ENCODE measurements at places on chromosomes 11 and 22.

DNA sequence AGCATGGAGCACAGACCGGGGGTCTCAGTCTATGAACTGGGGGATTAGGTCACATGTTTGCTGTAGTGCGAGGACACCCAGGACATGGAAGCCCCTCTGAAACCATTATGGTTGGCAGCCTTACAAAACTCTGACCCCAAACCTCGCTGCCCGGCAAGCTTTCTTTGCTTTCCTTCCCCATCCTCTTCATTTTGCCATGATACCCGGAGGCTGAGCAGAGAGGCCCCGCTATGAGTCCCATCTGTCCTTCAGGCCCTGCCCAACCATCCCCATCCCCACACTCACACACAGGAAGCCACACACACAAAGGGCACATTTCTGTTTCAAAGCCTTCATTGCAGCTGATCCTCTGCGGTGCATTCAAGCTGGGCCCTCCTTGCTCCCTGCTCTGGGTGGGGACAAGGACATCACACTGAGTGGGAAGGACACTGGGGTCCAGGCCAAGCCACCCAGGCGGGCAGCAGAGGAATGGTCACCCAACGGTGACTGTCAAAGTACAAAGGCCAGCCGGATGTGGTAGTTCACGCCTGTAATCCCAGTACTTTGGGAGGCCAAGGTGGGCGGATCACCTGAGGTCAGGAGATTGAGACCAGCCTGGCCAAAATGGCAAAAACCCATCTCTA lies 176.5 kb downstream of the CTTN start:
- DNase-seq = no peak

DNA sequence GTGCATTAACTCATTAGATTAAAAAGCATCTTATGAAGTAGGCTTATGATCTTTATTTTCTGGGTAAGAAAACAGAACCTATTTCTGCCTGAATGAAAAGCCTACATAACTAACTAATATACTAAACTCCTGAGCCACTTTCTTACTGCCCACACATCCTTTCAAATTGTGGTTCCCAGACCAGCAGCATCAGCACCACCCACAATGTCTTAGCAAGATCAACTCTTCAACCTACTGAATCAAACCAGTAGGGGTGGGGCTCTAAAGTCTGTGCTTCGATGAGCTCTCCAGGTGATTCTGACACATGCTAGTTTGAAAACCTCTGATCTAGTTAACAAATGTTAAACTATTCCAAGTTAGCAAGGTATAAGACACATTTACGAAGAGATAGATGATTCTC lies 462.4 kb downstream of the DLG2 start:
- DNase-seq = no peak

DNA sequence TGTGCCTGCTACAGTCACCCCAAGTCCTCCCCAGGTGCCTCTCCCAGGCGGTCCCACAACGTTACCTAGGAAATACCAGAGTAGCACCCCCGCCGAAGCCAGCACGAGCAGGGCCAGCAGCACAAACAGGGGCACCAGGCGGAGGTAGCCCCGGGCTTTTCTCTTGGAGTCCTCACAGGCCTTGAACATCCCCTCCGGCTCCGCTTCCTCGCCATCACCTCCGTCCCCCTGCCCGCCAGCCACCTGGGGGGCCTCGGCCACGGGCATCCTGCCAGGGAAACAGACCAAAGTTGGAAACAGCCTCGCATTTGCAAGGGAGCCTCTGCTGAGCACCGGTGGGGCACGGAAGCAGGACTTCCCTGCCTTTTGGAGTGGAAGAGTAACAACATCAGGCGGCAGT lies 6.4 kb downstream of the TMPRSS6 start:
- DNase-seq = no peak

- peak; percentile 86 for DNase-seq
Observed at GRCh38 chr22:21972293-21972779, 10.3 kb downstream of the TOP3B start.

DNA sequence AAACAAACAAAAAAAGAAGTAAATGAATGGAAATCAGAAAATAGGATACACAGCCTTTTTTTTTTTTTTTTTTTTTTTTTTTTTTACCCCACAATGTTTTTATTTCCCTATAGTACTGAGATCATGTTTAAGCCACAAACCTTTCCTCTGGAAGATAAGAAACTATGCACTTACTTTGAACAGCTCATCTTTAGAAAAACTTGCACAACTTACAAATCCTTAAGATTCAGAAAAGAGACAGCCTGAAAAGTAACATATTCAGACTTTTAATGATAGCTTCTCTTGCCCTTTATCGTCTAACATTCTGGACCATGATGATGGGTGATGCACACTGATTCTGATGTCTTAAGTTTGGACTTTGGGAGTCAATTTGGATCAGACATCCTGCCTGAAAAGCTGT lies 80.3 kb downstream of the TNRC6B start:
- DNase-seq = no peak

DNA sequence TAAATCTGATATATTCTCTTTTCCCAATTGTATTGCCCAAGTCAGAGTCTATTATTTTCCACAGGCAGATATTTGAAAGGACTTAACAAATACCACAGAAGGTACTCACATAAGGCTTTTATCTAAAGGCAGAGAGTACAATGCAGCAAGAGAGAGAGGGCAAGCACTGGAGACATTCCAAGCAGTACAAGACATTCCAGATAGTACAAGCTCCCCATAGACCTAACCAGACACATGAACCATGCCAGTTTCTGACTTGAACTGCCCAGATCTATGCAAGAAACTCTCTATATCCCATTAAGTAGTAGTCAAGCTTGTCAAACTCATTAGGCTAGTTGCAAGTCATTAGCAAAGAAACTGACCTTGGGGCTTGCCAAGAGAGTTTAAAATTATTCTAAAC lies 11.2 kb upstream of the MS4A6E start:
- DNase-seq = no peak

DNA sequence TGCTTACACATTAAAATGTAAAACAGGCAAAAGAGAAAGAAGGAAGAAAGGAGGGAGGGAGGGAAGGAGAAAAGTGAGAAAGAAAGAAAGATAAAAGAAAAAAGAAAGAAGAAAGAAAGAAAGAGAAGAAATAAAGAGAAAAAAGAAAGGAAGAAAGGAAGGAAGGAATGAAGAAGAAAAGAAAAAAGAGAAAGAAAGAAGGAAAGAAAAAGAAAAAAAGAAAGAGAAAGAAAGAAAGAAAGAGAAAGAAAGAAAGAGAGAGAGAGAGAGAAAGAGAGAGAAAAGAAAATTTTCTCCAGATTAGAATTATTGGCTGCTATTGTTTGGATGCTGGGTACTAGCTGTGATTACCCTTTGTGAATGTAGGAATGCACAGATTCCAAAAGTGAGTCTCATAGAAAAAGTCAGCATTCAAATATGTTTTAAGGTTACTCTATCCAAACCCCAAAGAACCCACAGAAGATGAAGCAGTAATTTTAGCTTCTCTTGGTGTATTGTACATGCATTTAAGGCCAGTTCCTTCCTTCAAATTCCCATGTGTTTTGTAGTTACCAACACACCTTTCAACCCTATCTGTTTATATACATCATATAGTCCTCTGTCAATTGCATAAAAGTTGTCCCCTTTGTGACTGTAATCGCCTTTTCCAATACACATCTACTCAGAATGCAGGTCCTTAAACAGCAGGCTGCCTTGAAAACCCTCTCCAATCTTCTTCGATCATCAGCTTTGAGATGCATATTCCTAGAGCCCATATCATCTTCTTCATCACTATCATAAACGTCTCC lies 789 bp upstream of the FAM111A start:
- no peak for DNase-seq
